Fibroblast of the aortic adventitia (primary cell): ENCODE measurements at places on chromosomes 13 and 19.

DNA sequence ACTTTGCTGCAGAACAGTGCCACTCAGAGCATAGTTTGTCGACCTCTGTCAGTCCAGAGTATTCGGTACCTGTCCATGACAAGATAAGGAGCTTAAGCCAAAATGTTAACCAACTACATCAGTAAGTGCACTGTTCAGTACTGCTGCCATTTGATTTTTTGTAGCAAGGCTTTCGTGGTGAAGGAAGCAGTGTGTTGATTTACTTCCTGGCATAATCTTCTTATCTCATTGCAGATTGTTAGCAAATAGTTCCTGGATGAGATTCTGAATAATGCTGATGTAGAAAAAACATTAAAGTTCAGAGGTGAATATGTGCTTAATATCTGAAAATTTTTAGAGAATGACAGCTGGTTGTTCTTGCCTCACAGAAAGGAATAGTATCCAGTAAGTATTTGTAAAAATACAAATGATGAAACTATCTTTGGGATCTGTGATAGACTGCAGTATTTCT is 85.7 kb downstream of the LRRC63 start:
- peak; percentile 82 for DNase-seq

- DNase-seq: no peak
These were observed 185.7 kb downstream of the TM9SF2 start for GRCh38 chr13:99686944-99687411.

DNA sequence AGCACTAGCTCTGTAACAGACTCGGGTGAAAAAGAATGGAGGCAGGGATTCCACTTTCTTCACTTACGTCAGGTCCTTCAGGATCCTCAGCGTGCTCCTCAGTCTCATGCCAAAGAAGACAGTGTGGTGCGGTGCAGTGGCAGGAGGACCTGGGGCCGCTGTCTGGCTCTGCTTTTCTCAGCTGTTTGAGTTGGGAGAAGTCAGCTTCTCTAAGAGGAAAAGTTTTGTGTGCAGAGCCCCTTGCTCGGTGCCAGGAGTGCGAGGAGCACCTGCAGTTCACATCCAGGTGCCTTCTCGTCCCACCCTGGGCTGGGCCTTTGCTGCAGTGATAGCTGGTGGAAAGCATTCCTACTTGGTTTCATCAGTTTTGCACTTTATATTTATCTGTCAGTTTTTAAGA is 77.9 kb upstream of the TEX29 start:
- DNase-seq: no peak

- DNase-seq: peak; percentile 89
These were observed 350 bp upstream of the USP12 start for GRCh38 chr13:27171827-27172494.
